Right atrium auricular region (tissue), 2 donors: ENCODE measurements at places on chromosomes 6 and 20. TPM values are rescaled to one million over a fixed set of nuclear protein-coding genes. Genes with fewer than 3 reads are reported as not detected.

- no peak overlapping the region for H3K4me3 ChIP-seq
- no peak for DNase-seq
- no peak overlapping the region for H3K27ac ChIP-seq
- no peaks in the 10 kb centered on the region for H3K36me3 ChIP-seq
- H3K4me1 ChIP-seq, result no peaks in the 10 kb centered on the region
Measured at GRCh38 chr6:16057446-16057845, 71.4 kb upstream of the MYLIP start.

DNA sequence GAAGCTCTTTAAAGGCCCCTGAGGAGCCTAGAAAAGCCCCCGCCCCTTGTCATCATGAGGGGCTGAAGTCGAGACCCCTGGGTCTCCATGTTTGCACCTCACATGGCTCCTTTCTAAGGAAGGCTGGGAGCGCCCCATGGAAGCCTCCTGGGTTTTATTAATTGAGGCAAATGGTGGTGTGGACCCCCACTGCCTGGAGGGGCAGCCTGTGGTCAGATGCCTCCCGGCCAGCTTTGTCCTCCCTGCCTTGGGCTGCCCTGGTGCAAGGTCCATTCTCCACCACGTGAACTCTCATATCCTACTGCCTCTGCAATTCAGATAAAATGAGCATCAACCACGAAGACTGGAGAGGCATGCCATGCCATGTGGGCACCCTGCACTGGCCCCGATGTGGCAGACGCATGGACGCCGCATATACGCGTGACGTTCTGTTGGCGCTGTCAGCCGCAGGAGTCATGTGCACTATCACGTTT, 295.5 kb downstream of the TAF4 start:
- no peaks in the 10 kb centered on the region for H3K27me3 ChIP-seq
- no peaks in the 10 kb centered on the region for H3K4me1 ChIP-seq
- H3K27ac ChIP-seq, result no peak overlapping the region
- H3K4me3 ChIP-seq, result no peak overlapping the region
- DNase-seq, result no peak
- H3K36me3 ChIP-seq, result no peaks in the 10 kb centered on the region

GRCh38 chr6:151089978-151090377, 149.8 kb upstream of the AKAP12 start:
- no peak overlapping the region for H3K4me3 ChIP-seq
- no peak for DNase-seq
- H3K27me3 ChIP-seq, result no peaks in the 10 kb centered on the region
- peaks cover 15% of the 10 kb centered on the region for H3K4me1 ChIP-seq

GRCh38 chr6:138546733-138547185, 47.5 kb upstream of the NHSL1 start:
- DNase-seq, result no peak
- H3K27me3 ChIP-seq, result no peaks in the 10 kb centered on the region
- no peaks in the 10 kb centered on the region for H3K36me3 ChIP-seq
- H3K4me1 ChIP-seq, result peaks cover 29% of the 10 kb centered on the region
- no peak overlapping the region for H3K27ac ChIP-seq

GRCh38 chr6:7895125-7895423, 15.5 kb downstream of the TXNDC5 start:
- H3K4me1 ChIP-seq, result peaks cover 8% of the 10 kb centered on the region
- H3K36me3 ChIP-seq, result peaks cover 78% of the 10 kb centered on the region
- DNase-seq, result no peak
- no peak overlapping the region for H3K4me3 ChIP-seq
- no peak overlapping the region for H3K27ac ChIP-seq

GRCh38 chr20:4767084-4767483, 45.4 kb downstream of the PRND start:
- H3K27me3 ChIP-seq, result no peaks in the 10 kb centered on the region
- H3K27ac ChIP-seq, result no peak overlapping the region
- H3K36me3 ChIP-seq, result no peaks in the 10 kb centered on the region
- no peak for DNase-seq
- no peak overlapping the region for H3K4me3 ChIP-seq

The NKX2-2 gene
- total RNA-seq, result not detected

The GCNT2 gene
- 3.3 TPM for total RNA-seq
